ENCODE measurements at places on chromosomes 5 and 9.

GRCh38 chr5:131581702-131582101 lies 53.3 kb downstream of the RAPGEF6 start:
- no peak for DNase-seq

GRCh38 chr9:15160673-15161072 lies 146.3 kb downstream of the TTC39B start:
- no peak for DNase-seq

- DNase-seq = no peak
Observed at GRCh38 chr9:88593537-88594185, 58.7 kb downstream of the NXNL2 start.

DNA sequence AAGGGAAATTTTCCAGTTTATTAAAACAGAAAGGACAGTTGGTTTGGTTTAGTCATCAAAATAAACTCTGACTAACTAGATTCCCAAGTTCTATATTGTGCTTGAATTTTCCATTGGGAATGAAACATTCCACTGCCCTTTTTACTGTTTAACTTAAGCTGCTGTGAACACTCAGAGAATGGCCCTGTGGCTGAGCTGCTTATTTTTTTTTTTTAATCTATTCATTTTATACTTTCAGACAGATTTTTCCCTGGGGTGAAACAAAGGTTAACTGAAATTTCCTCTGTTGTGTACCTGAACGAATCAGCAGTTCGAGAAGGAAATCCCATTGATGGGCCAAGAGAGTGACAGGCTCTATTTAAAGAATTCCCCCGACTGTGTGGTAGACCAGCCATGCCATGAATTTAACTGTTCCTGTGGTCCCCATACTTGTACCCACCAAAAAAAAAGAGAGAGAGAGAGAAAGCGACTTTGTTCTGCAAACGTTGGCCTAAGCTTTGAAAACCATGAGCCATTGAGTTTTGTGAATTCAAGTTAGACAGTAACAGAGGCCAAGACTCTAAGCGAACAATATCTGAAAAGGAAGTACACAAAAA lies 138.7 kb upstream of the GRHPR start:
- DNase-seq = peak; percentile 21

DNA sequence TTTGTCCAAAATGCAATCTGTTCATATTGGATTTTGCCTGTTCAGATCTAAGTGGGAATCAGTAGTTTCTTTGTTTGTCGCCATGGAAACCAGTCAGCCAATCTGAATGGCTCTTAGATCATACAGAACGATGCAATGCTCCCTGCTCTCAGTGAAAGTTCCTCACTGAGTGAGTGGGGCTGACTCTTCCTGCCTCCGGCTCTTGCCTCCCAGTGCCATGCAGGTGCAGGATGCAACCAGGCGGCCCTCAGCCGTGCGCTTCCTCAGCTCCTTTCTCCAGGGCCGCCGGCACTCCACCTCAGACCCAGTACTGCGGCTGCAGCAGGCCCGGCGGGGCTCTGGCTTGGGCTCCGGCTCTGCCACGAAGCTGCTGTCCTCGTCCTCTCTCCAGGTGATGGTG lies at the start of gene PTPDC1:
Gene PTPDC1, plus strand, starts transcription at position 151 of the 400 bp plus-strand sequence. Its CDS starts 67 bp downstream, at position 218.
- peak; percentile 29 for DNase-seq

GRCh38 chr9:2621722-2622460 lies at the start of gene VLDLR:
Gene VLDLR (plus strand): TSS chr9:2621787. CDS start chr9:2622190, 403 bp downstream.
- DNase-seq = peak; percentile 91

DNA sequence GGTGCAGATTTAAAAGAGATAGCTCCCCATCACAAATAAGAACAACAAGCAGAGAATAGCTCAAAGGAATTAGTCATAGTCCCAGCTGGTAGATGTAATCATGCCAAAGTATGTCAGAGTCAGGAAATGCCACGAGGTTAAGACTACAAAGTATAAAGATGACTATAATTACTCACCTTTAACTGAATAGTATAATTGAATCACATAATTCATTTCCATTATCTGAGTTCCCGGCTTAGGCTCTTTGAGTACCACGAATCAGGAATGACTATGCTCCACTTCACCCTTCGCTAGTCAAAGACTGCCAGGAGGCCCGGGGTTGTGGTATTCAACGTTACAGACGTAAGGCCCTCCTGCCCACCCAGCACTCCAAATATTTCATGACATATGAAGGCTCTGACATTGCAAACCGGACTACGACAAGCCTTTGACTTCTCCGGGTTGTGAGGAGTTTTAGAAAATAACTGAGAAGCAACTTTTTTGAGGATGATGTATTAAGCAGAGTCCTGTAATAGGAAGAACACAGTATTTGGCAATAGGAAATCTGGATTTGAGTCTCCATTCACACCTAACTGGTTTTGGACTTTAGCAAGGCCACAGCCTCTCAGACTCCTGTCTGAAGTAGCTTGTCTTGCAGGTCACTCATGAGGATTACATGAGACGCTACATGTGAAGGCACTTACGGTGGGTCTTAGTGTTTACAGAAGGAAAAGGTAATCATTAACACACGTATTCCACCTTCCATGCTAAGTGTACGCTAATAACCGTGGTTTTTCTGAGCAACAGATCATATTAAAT lies 64.6 kb downstream of the ENC1 start:
- no peak for DNase-seq

DNA sequence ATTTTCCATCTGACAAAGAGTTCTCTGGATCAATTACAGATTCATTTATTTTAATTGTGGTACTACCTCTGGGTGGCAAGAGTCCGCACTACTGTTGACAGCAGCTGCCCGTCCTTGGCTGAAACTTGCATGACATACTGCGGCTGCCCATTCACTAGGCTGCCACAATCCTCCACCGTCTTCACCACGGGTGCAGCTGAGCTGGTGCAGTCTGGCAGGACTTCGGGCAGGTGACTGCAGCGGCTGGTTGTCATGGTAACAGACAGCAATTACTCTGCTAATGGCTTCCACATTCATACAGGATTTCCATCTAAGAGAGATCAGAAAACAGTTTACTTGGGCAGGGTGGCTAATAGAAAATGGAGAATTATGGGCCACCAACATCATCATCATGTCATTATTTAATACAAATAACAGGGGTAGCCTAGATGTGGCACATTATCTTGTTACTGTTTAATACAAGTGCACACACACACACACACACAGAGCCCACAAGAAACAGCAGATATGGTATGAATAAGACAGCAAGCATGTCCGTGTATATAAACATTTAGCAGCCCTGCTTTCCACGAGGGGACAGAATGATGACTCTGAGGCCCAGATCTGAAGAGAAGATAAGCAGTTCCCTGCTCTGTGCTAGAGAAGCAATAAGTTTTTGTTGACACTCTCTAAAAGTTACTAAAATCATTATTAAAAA lies 112.3 kb downstream of the MARCHF3 start:
- DNase-seq = no peak

- DNase-seq = no peak
Observed at GRCh38 chr5:98765815-98766214, 7.6 kb upstream of the RGMB start.

DNA sequence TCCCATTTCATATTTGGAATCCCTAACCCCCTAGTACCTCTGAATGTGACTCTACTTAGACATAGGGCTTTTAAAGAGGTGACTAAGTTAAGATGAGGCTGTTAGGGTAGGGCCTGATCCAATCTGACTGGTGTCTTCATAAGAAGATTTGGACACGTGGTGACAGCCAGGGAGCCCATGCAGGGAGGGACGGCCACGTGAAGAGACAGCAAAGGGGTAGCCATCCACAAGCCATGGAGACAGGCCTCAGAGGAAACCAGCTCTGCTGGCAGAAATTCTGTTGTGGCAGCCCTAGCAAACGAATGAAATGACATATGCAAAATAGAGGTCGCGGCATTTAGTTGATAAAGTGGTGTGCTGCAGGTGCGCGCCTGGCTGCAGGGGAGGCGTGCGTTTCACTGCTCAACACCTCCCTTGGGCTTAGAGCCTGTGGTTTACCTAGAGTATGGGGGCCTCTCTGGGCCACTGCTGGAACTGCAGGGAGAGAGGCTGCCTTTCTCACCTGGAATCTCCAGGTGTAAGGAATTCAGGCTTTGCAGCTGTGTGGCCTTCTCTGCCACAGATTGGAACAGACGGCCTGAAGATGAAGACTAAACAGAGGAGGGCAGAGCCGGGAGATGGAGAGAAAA lies 7.1 kb upstream of the AFAP1L1 start:
- no peak for DNase-seq

Measured in right kidney (tissue), 9 donors.